ENCODE measurements at places on chromosomes 3 and 15.

DNA sequence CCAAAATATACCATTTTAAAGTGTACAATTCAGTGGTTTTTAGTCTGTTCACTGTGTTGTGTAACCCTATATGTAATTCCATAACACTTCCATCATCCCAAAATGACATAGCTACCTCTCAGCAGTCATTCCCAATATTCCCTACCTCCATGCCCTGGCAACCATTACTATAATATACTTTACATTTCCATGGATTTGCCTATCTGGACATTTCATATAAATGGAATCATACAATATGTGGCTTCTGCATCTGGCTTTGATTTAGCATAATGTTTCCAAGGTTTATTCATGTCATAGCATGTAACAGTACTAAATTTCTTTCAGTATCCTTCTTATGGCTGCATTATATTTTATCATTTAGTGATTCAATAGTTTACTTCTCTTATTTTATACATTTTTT, 25.3 kb downstream of the FAM98B start:
- DNase-seq = no peak

- DNase-seq = peak; percentile 89
Measured at GRCh38 chr15:29668120-29668602, 154.1 kb downstream of the TJP1 start.

GRCh38 chr3:100899440-100900091, 93.7 kb downstream of the ABI3BP start:
- no peak for DNase-seq

GRCh38 chr3:160174621-160175020, 50.6 kb upstream of the C3orf80 start:
- no peak for DNase-seq

DNA sequence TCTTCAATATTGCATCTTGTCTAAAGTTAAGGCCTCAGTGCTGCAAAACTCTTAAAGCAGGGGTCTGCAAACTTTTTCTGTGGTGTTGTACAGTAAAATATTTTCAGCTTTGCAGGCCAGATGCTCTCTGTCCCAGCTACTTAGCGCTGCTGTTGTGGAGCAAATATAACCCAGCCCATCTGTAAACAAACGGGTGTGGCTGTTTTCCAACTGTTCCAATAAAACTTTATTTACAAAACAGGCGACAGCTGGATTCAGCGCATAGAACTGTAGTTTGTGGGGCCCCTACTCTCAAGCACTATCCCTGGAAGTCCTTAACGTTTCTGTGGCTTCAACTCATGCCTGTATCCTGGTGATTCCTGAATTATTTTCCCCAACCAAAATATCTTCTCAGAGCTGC, 365.0 kb downstream of the FOXP1 start:
- DNase-seq = no peak

GRCh38 chr3:58633157-58633865, 33.3 kb downstream of the FAM3D start:
- no peak for DNase-seq

GRCh38 chr15:67945951-67946700, 106.3 kb upstream of the RNU6-1 start:
- DNase-seq = no peak

- DNase-seq = no peak
Measured at GRCh38 chr3:62496503-62496902, 123.2 kb upstream of the FEZF2 start.

- no peak for DNase-seq
Measured at GRCh38 chr3:145807990-145808389, 353.0 kb downstream of the PLOD2 start.

GRCh38 chr3:29746163-29746760, 465.4 kb downstream of the RBMS3 start:
- no peak for DNase-seq

- no peak for DNase-seq
Measured at GRCh38 chr3:131053043-131053859, 26.6 kb downstream of the NEK11 start.

DNA sequence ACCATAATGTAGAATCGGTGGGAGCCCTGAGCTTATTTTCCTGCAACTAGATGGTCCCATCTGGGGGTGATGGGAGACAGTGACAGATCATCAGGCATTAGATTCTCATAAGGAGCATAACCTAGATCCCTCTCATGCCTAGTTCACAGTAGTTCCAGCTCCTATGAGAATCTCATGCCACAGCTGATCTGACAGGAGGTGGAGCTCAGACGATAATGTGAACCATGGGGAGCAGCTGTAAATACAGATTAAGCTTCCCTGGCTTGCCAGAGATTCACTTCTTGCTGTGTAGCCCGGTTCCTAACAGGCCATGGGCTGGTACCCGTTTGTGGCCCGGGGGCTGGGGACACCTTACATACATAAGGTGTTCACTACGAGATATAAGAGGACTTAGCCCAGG, 67.5 kb upstream of the LRRFIP2 start:
- DNase-seq = no peak

DNA sequence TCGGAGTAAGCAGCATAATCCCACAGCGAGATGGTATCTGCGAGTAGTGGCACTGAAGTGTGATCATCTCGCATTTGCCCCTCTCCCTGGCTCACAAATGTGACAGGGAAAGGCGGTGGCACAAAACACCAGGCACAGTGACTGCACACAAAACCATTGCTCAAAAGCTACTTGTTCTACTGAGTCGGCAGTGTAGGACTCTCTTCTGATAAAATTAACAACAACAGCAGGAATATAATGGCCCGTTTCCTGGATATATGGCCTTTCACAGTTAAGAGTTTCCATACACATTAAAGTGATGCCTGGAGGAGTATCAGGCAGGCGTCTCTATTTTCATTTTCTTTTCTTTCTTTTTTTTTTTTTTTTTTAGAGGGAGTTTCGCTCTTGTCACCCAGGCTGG, 69.0 kb downstream of the MYO1E start:
- DNase-seq = no peak

GRCh38 chr15:94671858-94672532, 440.6 kb downstream of the MCTP2 start:
- DNase-seq = no peak

DNA sequence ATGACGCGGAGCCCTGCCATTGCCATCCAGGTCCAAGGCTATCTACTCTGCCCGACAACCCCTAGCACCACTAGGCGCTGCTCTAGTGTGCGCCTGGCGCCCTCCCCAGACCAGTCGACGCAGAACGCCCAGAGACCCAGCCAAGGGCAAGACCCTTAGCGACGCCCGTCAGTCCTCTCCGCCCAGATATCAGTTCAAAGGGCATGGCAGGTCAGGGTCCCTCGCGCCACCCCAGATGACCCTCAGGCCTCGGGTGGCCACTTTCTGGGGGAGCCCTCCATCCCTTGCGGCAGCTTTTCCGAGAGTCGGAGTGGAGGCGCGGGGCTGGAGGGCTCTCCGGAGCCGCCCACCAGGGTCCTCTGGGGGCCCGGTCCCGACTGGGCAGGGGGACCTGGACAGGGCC, 371 bp upstream of the CLSTN2 start:
- DNase-seq = peak; percentile 91

DNA sequence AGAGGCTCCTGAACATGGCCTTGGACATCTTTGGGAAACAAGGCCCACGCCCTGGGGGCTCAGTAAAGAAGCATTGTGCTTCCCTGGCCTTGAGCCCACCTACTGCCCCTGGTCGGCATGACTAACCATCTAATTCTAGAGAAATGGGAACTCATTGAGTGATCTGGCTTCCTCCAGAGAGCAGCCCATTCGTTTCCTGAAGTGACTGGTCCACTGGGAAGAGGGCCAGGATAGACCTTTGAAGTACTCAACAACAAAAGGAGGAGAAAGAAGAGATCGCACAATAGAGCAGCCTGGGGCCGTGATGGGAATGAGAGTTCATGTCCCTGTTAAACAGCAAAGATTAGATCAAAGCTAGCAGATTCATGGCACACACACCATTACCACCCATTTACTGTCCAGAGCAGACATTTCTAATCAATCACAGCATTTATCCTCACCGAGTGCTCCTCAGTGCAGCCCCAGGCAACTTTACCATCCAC, 514.4 kb upstream of the PROK2 start:
- no peak for DNase-seq

DNA sequence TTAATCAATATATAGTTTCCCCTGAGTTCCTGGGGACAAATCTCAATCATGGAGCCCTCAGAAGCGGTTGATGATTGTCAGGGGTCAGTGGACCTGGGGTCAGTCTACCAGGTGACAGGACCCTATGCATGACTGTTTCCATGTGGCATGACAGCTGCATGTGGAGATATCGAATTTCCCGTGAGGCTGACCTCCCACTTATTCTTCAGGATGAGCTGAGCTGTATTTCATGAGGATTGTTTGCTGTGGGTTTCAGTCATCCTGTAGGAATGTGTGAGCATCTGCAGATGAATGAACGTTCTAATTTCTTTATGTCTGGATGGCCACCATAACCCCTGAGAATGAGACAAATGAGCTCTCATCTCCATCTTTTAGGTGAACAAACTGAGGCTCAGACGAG, 93.0 kb upstream of the HES1 start:
- DNase-seq = no peak

DNA sequence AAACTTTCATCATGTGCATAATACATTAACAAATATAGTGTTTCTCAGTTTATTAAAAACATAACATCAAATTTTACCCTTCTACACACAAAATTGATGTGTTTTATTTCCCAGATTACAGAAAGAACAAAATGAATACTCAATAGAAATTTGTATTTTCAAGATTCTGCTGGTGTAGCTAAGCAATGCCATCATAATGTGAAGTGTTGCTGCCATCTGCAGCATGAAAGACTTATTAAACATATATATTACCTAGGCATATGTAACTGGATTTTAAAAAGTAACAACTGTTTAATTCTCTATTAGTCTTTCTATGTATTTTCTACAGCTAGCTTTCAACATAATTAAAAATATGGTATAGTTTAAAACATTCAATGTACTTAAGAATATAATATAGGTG, 27.5 kb downstream of the PLSCR5 start:
- peak; percentile 18 for DNase-seq

DNA sequence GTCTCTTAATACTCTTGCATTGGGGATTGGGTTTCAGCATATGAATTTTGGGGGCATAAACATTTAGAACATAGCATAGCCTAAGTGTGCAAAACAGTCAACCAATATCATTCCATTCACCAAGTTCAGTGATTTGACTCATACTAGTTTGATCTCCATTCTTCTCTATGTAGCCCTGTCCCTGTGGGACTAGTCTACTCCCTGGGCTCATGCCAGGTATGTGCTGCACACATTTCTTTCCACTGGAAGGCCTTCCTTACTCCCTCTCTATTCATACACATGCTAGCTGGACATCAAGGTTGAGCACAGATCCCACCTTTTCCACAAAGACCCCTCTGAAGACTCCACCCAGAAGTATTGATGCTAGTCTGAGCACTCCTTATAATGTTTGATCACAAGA, 5.1 kb downstream of the ZDHHC23 start:
- no peak for DNase-seq

DNA sequence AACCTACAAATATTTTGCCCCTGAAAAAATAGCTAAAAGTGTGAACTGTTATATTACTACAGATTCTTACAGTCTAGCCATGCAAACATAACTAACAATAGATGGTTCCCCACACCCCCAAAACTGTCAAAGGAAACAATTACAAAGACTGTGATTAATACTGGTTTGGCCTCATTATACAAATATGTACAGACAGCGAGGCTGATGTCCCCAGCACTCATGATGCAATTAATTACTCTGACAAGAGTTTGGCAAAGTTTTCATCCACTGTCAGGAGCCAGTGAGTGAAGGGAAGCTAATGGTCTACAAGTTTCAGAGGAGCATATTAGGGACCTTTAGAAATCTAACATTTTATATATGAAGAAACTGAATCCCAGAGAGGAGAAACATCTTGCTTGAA, 61.0 kb downstream of the HMG20A start:
- no peak for DNase-seq

- no peak for DNase-seq
Measured at GRCh38 chr3:63798949-63799348, 20.1 kb upstream of the C3orf49 start.

- DNase-seq = no peak
Measured at GRCh38 chr3:151856118-151856517, 17.3 kb upstream of the SUCNR1 start.

DNA sequence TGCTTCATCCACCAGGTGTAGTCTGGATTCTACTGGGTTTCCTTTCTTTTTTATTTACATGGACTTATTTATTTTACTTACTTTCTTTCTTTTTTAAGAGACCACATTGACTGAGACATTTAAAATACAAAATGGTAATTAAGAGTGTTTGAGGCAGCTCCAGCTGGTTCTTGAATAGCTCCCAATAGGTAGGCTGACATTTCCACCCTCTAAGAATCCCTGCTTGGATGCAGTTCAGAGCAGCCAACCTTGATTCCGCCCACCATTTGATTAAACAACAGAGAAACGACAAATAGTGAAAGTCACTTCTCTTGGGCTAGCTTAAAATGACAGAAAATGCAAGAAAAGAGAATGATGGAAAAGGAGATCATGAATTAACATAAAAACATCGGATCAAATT, 270.5 kb downstream of the TUSC7 start:
- no peak for DNase-seq

GRCh38 chr3:49667701-49668413, 6.3 kb upstream of the APEH start:
- DNase-seq = no peak

- DNase-seq = no peak
Measured at GRCh38 chr15:97078591-97078990, 748.1 kb downstream of the NR2F2 start.

DNA sequence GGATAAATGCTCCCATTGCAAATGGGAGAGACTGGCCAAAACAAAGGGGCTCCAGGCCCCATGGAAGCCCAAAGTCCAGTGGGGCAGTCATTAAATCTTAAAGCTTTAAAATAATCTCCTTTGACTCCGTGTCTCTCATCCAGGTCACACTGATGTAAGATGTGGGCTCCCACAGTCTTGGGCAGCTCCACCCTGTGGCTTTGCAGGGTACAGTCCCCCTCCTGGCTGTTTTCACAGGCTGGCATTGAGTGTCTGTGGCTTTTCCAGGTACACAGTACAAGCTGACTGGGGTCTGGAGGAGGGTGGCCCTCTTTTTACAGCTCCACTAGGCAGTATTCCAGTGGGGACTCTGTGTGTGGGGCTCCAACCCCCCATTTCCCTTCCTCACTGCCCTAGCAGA, 45.9 kb downstream of the NIPA2 start:
- DNase-seq = peak; percentile 63

DNA sequence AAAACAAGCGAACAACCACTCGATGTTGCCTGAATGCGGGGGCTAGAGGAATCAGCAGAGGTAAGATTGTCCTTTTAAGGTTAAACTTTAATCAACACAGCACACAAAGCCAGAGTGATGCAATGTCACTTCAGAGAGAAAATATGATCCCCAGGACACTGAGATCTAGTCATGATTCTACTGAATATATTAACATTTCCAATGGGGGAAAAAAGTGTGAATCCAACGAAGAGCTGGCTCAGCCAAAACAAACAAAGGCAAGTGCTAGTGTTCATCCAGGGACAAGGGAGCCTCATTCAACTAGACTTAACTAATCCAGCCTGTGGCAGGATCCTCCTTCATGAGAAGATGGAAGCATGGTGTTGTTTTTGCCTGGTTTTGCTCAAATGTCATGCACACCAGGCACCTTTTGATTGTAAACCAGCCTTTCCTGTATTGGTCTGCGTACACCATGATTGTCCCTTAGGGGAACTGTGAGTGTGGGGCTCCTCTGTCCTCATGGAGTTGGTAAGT, 35.8 kb downstream of the SCG5 start:
- no peak for DNase-seq

- no peak for DNase-seq
Measured at GRCh38 chr3:4222574-4223175, 80.5 kb upstream of the SETMAR start.

- no peak for DNase-seq
Measured at GRCh38 chr15:81914734-81915256, 131.0 kb downstream of the MEX3B start.
